ENCODE measurements at places on chromosomes 2 and 18. TPM values are rescaled to one million over a fixed set of nuclear protein-coding genes. Genes with fewer than 3 reads are reported as not detected.

- H3K27me3 ChIP-seq, result no peaks in the 10 kb centered on the region
- H3K27ac ChIP-seq, result no peak overlapping the region
- H3K36me3 ChIP-seq, result no peaks in the 10 kb centered on the region
- no peak overlapping the region for H3K4me3 ChIP-seq
- no peak for DNase-seq
- peaks cover 13% of the 10 kb centered on the region for H3K4me1 ChIP-seq
Measured at GRCh38 chr2:74328573-74328972, 14.6 kb downstream of the SLC4A5 start.

GRCh38 chr2:43045866-43046265, 180.5 kb downstream of the ZFP36L2 start:
- no peaks in the 10 kb centered on the region for H3K27me3 ChIP-seq
- no peak for DNase-seq
- H3K36me3 ChIP-seq, result no peaks in the 10 kb centered on the region
- H3K4me3 ChIP-seq, result no peak overlapping the region
- no peak overlapping the region for H3K27ac ChIP-seq

DNA sequence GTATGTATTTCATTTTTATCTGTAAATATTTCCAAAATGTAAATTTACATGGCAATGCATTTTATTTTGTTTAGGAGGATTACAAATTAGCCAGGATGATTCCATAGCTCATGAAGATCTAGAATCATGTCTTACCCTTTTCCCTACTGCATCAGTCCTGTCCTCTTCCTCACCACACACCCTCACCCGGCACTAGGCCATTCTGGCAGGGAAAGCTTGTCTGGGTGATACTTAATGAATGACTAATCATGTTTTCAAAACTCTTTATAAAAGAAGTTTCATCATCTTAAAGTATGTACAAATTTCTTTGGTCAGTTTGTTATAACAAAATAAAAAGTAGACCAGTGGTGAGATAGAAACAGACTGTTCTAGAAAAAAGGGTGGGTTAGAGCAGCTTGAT, 283.3 kb upstream of the VWC2L start:
- no peak overlapping the region for H3K4me3 ChIP-seq
- DNase-seq, result no peak
- H3K27me3 ChIP-seq, result no peaks in the 10 kb centered on the region
- no peak overlapping the region for H3K27ac ChIP-seq
- no peaks in the 10 kb centered on the region for H3K36me3 ChIP-seq

DNA sequence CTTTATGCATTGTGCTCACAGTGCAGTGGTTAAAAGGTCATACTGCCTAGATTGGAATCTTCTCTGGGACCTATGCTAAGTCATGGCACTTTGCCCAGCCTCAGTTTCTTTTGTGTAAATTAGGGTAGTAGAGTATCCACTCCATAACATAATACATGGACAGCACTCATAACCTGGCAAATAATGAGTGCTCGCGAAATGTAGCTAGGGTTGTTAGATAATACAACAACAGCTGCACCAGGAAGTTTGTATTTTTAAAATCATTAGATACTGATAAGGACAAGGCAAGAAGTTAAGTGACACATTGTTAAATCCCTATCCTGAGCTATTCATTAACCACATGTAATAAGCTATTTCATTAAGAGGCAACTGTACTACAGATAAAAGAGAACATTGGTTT, 13.8 kb upstream of the PLA2R1 start:
- no peak overlapping the region for H3K4me3 ChIP-seq
- no peaks in the 10 kb centered on the region for H3K27me3 ChIP-seq
- no peak for DNase-seq
- no peaks in the 10 kb centered on the region for H3K4me1 ChIP-seq
- H3K36me3 ChIP-seq, result no peaks in the 10 kb centered on the region

DNA sequence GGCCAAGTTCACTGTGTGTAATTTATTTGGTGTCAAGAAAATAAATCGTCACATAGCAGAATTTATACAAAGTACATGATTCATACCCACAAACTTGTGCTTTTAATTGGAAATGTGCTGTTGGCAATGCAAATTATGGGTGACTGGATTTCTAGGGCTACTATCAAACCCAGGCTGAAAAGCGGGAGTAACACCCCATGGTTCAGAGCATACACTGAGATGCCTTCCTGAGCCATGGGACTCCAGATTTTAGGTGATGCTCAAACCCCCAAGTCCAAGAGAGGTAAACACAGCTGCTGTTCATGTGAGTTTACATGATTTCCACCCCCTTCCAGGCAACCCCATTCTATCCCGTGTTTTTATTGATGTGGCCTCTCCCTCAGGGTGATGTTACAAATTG, 565.9 kb upstream of the ID2 start:
- no peak overlapping the region for H3K4me3 ChIP-seq
- H3K27me3 ChIP-seq, result no peaks in the 10 kb centered on the region

GRCh38 chr2:95020275-95021022, 5.1 kb upstream of the MAL start:
- no peak for DNase-seq
- H3K4me1 ChIP-seq, result no peaks in the 10 kb centered on the region
- peaks cover 21% of the 10 kb centered on the region for H3K27me3 ChIP-seq
- no peaks in the 10 kb centered on the region for H3K36me3 ChIP-seq
- no peak overlapping the region for H3K4me3 ChIP-seq
- no peak overlapping the region for H3K27ac ChIP-seq

GRCh38 chr2:114550364-114550763, 107.9 kb downstream of the DPP10 start:
- H3K36me3 ChIP-seq, result no peaks in the 10 kb centered on the region
- no peak overlapping the region for H3K27ac ChIP-seq
- no peaks in the 10 kb centered on the region for H3K27me3 ChIP-seq
- no peak overlapping the region for H3K4me3 ChIP-seq

- H3K4me1 ChIP-seq, result no peaks in the 10 kb centered on the region
- no peak overlapping the region for H3K4me3 ChIP-seq
- H3K36me3 ChIP-seq, result no peaks in the 10 kb centered on the region
- no peak for DNase-seq
- H3K27ac ChIP-seq, result no peak overlapping the region
Measured at GRCh38 chr18:26008096-26008495, 82.3 kb downstream of the SS18 start.

DNA sequence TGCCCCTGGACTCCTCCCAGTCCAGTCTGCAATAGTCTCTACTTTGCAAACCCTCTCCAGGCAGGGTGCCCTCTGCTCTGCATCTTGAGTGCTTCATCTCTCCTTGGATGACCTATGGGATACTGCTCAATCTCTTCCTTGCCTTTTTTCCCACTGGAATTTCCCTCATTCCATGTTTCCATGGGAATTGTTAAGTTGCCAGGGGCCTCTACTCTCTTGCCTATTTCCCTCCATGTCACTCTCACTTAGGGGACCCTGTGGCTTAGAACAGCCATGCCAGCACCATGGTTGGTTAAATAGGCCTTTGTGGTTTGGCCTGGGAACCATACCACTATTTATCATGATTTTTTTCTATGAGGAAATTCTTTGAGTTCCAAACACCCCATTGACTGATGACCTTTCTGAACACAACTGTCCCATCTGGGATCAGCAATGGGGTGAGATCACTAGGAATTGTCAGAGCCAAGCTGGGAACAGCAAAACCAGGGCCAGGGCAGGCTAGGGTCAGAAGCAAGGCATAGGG, 91.4 kb upstream of the RBMS1 start:
- H3K27ac ChIP-seq, result no peak overlapping the region
- no peak overlapping the region for H3K4me3 ChIP-seq
- no peaks in the 10 kb centered on the region for H3K27me3 ChIP-seq
- H3K36me3 ChIP-seq, result no peaks in the 10 kb centered on the region
- DNase-seq, result no peak
- H3K4me1 ChIP-seq, result peaks cover 30% of the 10 kb centered on the region

DNA sequence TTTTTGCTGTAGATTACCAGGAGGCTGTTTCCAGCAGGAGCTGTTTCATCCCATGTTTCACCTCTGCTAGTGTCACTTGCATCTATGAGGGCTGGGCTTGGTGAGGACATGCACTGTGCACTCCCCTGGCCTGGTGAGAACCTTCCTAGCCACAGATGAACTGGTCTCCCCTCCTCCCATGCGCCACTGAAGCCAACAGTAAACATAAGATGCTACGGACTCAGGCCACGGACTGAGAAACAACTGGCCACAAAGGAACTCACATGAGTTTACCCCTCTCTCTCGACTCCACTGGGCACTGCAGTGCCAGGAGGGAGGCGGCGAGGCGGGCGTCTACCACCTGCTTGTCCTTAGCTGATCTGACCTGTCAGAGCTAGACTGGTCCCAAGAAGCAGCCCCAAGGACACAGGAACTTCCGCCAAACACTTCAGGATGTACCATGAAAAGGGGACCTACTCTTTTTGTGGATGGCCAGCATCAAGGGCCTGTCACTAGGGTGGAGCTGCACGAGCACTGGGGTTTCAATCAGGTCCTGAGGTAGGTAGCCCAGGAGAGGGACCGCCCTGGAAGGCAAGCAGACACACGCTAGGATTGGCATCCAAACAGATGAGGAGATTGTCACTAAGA, 22.8 kb upstream of the HES6 start:
- H3K4me3 ChIP-seq, result no peak overlapping the region
- no peaks in the 10 kb centered on the region for H3K36me3 ChIP-seq
- H3K27ac ChIP-seq, result no peak overlapping the region
- no peak for DNase-seq

GRCh38 chr2:54029721-54030395, 59.1 kb upstream of the PSME4 start:
- H3K36me3 ChIP-seq, result no peaks in the 10 kb centered on the region
- H3K27ac ChIP-seq, result no peak overlapping the region
- no peaks in the 10 kb centered on the region for H3K27me3 ChIP-seq
- no peak for DNase-seq

SFXN5 gene
- 3.4 TPM for total RNA-seq

MOGAT1 gene
- total RNA-seq, result 2.0 TPM

KIF5C gene
- total RNA-seq, result 53.0 TPM

FAP gene
- total RNA-seq, result not detected

SERPINB8 gene
- 0.34 TPM for total RNA-seq
